ENCODE measurements at places on chromosomes 13 and 19.

GRCh38 chr13:112719016-112719415 is 29.2 kb downstream of the ATP11A start:
- no peak for DNase-seq

DNA sequence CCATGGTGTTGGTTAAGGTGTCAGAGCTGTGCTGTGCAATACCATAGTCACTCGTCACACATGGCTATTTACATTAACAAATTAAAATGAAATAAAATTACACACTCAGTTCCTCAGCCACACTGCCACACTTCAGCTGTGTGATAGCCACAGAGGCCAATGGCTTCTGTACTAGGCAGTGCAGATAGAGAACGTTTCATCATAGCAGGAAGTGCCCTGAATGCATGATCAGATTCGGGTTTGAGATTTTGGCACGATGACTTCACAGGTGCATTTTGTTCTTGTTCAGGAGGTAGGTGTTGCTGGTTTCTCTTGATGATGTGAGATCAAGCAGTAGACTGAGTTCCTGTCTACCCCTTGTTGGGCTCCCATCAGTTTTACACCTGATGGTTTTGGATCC is 6.5 kb downstream of the ARMC6 start:
- DNase-seq = no peak

DNA sequence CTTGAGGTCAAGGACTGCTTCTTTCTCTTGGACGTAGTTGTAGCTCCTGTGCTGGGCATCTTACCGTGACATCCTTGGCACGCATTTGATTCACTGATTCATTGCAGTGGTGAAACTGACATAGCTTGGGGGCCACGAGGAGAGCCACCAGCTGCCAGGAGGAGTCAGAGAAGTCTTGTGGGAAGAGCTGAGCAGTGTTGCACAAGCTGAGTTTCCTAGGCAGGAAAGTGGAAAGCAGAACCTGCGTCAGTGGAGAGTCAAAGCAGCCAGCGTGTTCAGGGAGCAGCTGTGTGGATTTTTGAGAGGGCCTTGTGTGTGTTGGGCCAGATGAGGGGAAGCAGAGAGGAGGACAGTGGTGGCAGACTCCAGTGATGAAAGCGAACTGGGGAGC is 5.3 kb upstream of the GPR183 start:
- DNase-seq = no peak

- DNase-seq = no peak
These were observed 21.1 kb upstream of the PLEKHF1 start for GRCh38 chr19:29644210-29644609.

DNA sequence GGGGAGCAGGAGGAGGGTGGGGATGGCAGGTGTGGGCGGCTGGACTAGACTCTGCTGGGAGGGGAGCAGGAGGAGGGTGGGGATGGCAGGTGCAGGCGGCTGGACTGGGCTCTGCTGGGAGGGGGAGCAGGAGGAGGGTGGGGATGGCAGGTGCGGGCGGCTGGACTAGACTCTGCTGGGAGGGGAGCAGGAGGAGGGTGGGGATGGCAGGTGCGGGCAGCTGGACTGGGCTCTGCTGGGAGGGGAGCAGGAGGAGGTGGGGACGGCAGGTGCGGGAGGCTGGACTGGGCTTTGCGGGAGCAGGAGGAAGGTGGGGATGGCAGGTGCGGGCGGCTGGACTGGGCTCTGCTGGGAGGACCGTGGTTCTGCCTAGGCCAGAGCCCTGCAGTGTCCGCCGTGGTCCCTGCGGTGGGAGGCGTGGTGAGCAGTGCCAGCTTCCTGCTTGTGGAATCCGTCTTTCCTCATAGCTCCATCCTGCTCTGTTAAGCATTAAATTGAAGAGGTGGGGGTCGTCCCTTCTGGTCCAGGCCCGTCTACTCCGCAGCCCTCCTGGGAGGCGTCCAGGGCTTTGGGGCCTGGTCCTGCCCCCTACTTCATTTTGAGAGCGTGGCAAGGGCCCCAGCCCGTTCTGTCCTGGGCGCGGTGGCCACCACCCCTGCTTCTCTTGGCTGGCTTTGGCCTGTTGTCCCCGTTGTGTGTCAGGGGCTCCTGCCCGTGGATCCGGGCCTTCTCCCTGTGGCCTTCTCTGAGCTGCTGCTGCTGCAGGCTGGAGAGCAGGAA is 4.7 kb downstream of the SPPL2B start:
- peak; percentile 49 for DNase-seq

GRCh38 chr19:34319785-34320184 is 45.2 kb upstream of the GPI start:
- DNase-seq = no peak

- DNase-seq = no peak
These were observed 15.1 kb downstream of the BRCA2 start for GRCh38 chr13:32330441-32330840.

- no peak for DNase-seq
These were observed 52.1 kb downstream of the DPY19L3 start for GRCh38 chr19:32457571-32458158.

DNA sequence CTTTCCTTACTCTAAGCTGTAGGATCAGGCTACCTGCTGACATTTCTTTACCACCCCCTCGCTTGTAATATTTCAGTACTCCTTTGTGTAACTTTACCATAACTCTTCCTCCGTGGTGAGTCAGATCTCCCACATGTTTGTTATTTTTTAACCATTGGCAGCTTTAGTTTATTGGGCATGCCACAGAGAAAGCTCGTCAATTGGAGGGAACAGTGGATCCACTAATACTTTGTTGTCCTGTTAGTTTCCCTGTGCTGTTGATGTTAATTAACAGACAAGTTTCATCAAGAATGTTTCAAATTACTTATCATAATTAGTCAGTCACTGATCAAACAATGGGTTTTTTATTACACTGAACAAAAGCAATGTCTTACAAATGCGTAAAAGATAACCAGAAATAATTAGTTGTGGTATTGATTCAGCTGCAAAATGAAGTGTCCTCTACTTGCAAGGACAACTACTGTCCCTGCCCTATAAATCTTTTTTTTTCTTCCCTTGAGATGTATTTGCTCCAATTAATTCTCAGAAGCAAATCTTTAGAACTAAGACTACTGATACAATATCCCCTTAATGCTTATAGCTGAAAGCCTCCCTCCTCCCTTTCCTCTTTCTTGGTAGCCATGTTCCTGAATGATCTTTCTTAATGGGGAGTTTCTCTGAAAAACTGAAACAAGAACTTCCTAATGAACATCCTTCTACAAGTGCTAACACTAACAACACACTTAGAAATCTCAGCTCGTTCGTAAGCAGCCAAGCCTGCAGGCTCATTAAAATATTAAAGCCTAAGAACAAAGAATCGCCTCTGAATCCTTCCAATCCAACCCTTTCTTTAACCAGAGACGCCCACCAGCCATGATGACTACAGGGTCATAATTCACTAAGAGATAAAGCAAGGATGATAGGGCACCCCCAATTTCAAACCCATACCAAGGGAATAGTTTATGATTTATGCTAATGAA is 22.2 kb downstream of the EFNB2 start:
- no peak for DNase-seq

DNA sequence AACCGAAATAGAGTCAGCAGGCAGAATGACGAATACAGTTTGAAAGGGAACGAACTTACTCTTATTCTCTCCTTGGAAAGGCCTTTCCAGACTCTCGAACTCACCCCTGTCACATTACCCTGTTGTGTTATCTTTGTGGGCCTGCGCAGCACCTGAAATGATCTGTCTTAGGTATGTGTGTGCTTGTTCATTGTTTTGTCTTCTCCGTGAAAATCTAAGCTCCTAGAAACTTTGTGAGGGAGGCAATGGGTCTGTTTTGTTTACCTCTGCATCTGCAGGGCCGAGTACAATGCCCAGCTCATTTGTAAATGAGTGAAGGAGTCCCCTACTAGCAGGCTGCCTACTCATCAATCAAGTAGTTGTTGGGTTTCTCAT is 19.6 kb downstream of the HMGB1 start:
- peak; percentile 59 for DNase-seq

- DNase-seq = no peak
These were observed 42.7 kb downstream of the ING1 start for GRCh38 chr13:110756219-110756631.

- DNase-seq = no peak
These were observed 97.0 kb downstream of the ABCC4 start for GRCh38 chr13:95204231-95204765.

DNA sequence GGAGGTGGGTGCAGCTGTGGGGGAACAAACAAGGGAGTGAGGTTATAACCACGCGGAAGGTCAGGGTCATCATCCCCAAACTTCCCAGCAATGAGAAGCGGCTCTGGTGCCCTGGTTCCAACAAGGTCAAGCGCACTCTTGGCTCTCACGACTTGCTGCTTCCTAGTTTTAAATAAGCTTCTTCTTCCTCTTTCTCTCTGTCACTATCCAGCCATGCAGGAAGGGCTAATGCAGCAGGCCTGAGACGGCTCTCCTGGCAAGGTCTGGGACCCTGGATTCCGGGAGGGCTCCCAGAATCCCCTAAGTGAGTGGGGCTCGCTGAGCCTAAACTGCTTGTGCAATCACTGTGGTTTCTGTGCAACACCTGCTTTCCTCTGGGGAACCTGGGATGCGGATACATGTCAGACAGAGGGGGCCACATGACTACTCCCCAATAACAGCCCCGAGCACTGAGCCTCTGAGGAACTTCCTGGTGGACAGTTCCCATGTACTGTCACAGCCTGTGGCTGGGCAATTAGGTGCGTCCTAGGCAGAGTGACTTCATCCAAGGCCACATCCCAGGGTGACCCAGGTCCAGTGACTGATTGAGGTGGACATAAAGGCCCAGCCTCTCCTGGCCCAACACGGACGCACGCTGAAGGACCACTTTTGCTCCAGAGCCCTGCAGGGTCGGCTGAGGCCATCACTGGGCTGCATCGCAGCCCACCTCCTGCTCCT is 24.2 kb downstream of the VRK3 start:
- no peak for DNase-seq

DNA sequence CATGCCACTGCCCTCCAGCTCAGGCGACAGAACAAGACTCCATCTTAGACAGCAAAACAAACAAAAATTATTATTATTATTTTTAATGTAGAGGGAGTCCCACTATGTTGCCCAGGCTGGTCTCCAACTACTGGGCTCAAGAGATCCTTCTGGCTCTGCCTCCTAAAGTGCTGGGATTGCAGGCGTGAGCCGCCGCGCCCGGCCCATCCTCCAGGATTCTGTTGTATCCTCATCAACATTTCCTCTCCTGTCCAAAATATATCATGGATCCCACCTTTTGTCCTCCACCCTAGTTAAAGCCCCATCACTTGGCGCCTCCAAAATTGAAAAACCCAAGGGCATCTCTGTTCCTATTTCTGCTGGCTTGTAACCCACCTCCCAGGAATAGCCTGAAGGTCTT is 1.2 kb downstream of the ZNF784 start:
- no peak for DNase-seq

GRCh38 chr13:30051531-30052060 is 201.2 kb upstream of the UBL3 start:
- DNase-seq = no peak

DNA sequence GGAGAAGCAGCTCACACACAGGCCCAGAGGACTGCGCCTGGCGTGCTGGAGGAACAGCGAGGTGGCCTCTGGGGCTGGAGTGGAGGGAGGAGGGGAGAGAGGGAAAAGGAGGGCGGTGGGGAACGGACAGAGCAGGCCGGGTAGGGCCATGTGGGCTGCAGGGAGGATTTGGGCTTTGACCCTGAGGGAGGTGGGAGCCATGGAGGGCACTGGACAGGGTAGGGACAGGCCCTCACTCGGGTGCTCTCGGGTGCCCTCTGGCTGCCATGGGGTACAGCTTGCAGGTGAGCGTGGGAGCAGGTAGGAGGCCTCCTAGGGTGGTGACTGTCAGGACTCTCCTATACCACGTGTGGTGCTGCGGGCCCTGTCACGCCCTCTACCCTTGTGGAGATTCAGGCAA is 22.8 kb downstream of the PLIN4 start:
- no peak for DNase-seq

- DNase-seq = no peak
These were observed 251.4 kb downstream of the ITGBL1 start for GRCh38 chr13:101703838-101704237.

DNA sequence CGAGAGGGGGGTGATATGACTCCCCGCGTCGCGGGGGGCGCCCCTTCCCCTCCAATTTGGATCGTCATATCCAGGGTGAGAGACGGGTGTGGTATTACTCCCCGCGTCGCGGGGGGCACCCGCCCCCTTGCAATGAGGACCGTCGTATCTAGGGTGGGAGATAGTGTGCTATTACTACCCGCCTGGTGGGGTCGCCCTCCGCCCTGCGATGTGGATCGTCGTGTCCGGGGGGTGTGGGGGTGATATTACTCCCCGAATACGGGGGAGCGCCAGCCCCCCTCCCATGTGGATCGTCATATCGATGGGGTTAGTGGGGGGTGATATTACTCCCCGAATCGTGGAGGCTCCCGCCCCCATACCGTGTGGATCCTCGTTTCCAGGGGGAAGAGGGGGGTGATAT is 29.2 kb upstream of the RGCC start:
- DNase-seq = no peak

GRCh38 chr13:53141336-53141735 is 112.7 kb downstream of the OLFM4 start:
- peak; percentile 11 for DNase-seq

- DNase-seq = no peak
These were observed 450.8 kb downstream of the HS6ST3 start for GRCh38 chr13:96540670-96541069.

DNA sequence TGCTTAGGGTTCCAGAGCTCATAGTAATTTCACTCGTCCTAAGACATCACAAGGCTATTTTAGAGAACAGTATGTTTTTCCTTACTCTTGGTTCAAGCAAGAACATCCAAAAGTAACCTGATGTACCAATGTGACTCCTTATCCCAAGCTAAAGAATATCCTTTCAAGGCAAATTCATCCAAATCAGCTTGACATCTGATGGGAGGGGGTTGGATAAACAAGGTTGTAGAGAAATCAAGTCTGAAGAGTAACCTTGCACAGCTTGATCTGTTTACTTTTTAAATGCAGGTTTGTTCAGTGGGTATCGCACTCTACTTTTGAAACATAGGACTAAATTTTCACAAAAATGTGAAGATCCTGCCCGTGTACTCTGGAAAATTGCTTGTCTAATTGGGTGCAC is 201.2 kb downstream of the GGACT start:
- DNase-seq = no peak

DNA sequence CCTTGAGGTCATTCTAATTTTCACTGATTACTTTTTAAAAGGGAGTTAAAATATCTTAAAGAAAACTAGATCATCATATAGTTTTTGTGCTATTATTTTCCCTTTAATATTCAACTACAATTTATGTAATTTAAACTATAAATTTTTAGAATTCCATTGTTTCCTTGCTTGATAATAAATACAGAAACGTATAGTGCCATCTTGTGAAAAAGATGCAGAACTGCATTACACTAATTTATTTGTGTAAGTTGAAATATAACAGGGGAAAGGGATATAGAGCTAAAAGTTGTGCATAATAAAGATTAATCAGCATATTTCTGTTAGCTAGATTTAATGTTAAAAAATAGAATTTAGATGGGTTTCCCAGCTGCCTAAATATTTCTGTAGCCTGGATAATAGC is 61.5 kb upstream of the TDRD3 start:
- DNase-seq = peak; percentile 30

DNA sequence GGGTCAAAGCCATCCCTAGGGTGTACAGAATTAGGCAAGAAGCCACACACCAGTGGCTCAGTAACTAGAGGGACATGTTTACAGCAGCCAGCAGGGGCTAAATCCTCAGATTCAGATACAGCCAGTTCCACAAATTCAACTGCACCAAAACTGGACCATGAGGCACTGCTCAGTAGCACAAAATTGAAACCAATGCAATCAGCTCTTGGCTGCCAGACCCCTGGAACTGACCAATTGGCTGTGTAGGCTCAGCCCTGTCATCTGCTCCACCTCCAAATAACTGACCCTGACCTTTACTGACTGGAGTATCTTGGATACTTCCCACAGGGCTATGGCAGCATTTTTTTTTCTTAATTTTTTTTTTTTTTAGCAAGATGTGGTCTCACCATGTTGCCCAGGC is 226.5 kb downstream of the FOXO1 start:
- DNase-seq = no peak
